ENCODE measurements at places on chromosomes 1 and 21.
A peak's percentile ranks its signal among the peaks of the same experiment; 100 is the strongest.

GRCh38 chr1:99557546-99558202 lies 88.2 kb upstream of the PALMD start:
- peak; percentile 46 for DNase-seq

GRCh38 chr1:184691719-184692324 lies 62.8 kb downstream of the EDEM3 start:
- no peak for DNase-seq

GRCh38 chr1:6483017-6483760 lies 8.3 kb downstream of the PLEKHG5 start:
- DNase-seq = no peak

DNA sequence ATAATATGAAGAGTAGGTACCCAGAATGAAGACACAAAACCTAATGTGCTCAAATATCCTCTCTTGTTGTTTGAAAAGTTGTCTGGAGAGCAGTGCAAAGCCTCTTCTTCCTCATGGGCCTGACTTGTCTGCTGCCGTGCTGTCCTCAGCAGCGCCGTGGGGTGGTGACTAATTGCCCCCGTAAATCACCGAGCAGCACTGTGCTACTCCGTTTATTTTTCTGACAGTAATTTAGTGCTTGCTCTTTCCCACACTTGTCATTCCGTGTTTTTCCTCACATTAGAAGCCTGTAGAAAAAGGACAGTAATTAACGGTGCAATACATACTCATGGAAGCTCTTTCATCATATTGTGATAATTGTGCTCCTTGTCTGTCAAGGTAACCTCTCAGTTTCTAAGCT lies 114.8 kb upstream of the BARHL2 start:
- DNase-seq = no peak

DNA sequence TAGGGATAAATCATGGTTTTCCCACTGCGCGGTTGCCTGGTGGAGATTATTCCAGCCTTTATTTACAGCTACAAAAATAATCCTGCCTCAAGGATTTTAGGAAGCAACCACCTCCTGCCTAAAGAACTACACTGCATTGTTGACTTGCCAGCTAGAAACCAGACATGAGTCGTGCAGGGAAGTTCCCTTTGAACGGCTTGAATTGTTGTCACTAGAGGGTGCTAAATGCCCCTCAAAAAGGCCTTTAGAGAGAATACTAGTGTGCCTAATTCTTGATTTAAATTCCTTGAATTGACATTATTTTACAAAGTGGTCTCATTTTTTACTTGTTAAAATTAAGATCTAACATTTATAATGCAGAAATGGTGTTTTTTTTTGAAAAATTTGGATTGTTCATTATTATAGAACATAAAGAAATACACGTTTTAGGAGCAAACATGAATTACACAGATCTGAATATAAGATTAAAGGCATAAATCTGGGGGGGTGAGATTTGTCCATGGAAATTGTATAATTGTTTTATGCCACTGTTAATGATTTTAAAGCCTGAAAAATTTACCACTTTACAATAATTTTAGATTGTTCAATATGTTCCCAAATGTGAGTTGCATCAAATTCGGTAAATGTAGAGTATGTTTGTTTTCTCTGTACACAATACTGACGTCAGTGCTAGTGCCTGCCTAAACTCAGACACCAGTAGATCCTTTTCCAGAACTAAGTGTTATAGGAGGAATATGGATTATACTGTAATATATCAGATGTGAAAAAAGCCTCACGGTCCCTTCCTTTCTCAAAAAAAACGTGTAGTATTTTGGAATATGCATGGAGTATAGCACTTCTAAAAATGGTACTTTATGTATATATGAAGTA lies 7.6 kb upstream of the ERG start:
- DNase-seq = no peak

GRCh38 chr1:87291107-87291506 lies 37.6 kb upstream of the LMO4 start:
- no peak for DNase-seq

- no peak for DNase-seq
Measured at GRCh38 chr21:43188592-43189210, 19.9 kb downstream of the CRYAA start.

DNA sequence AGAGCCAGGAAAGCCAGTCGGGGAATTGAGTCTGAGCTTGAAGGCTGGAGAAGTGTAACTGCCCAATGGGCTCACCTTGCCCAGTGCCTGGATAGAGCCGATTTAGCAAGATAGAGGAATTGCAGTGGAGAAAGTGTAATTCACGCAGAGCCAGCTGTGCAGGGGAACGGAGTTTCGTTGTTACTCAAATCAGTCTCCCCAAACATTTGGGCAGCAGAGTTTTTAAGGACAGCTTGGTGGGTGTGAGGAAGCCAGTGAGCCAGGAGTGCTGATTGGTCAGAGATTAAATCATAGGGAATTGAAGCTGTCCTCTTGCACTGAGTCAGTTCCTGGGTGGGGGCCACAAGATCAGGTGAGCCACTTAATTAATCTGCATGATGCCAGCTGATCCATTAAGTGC lies 28.4 kb upstream of the NLRP3 start:
- DNase-seq = no peak

DNA sequence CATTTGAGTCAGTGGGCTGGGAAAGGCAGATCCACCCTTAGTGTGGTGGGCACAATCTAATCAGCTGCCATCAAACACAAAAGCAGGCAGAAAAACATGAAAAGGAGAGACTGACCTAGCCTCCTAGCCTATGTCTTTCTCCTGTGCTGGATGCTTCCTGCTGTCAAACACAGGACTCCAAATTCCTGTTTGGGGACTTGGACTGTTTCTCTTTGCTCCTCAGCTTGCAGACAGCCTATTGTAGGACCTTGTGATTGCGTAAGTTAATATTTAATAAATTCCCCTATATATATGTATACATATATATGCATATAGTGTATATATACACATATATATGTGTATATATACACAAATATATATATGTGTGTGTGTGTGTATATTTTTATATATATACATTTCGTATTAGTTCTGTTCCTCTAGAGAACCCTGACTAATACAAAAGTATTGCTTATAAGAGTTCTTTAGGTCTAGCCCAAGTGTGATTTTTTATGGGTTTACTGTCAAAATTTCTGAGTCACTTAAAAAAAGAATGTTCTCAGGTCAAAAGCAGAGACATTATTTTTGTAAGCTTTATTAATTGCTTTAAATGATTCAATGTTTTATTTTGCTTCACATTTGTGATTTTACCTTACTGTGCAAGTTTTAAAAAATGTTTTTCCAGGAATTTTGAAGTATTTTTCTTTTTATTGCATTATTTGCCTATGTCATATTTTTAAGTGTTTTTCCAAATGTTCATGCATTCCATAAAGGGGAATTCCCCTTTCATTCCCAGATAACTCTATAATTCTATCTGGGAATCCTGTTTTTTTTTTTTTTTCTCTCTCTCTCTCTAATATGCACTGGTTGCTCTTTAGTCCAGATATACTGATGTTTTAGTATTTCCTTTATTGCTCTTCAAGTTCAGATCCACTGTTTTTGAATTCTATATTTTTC lies 92.1 kb upstream of the ADAMTS5 start:
- no peak for DNase-seq

GRCh38 chr1:64963466-64963865 lies 2.9 kb downstream of the JAK1 start:
- no peak for DNase-seq

DNA sequence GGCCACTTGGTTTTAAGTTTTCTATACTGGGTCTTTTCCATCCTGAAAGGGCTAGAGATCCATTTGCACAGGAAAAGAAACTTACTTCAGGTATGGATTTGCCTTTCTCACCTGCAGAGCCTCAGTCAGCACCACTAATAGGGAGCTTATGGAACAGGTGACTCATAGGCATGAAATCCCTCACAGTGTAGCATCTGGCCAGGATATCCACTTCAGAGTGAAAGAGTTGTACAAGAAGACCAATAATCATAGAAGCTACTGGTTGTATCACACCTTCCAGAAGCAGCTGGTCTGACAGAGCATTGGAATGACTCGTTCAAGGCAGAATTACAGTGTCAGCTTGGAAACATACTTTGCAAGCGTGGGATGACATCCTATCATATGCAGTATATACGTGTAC lies 26.3 kb upstream of the SYT14 start:
- peak; percentile 69 for DNase-seq

DNA sequence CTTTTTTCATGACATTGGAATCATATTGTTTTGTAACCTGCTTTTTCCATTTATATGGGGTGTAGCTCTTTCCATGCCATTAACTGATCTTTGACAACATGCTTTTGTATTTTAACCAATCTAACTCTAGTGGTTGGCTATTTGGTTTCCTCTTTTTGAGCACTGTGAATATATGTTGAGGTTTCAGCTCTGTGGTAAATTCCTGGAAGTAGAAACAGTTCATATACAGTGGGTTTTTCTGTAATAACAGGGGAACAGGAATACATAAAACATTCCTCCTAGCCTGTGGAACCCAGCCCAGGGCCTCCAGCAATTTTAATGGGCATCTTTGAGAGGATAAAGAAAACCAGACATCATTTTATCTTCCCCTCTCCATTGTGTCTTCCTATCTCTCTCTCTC lies 17.4 kb downstream of the AZIN2 start:
- DNase-seq = no peak

DNA sequence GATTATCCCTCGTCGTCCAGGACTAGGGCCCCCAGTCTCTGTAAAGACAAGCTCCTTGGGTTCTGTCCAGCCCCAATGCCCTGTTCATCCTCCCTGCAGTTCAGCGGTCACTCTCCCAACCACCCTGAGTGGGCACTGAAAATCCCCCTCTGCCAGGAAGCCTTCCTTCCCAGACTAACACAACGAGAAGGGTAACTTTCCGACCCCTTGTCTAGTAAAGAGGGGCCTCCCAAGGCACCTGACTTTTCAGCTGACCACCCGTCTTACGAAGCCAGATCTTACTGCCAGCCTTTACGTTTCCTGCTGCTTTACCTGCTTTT lies 13.4 kb downstream of the TMEM9 start:
- DNase-seq = no peak

DNA sequence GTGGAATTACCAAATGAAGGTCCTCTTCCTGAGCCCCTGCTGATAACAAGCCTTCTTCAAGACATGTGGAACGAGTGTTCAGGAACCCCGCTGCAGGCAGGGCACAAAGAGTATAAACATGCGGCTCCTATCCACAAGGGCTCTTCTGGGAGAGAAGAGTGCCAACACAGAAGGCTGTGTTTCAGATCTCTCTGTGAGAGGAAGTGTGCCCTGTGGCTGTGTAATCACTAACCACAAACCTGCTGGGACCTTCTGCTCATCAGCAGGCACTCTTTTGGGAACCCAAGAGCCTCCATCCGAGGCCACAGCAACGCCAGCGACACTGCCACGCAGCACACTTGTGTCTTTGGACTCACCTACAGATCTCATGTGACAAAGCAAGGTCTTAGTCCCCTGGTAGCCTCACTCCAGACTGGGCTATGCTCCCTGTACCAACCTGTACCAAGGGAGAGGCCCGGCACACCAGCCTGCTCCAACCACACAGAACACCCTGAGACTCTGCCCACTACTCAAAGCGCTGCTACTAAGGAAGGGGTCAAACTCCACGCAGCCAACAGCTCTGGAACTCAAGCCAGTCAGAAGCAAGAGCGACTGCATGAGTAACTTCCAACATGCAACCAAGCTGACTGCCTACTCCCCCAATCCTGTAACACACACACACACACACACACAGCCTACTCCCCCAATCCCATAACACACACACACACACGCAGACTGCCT lies 7.8 kb downstream of the PTTG1IP start:
- no peak for DNase-seq

DNA sequence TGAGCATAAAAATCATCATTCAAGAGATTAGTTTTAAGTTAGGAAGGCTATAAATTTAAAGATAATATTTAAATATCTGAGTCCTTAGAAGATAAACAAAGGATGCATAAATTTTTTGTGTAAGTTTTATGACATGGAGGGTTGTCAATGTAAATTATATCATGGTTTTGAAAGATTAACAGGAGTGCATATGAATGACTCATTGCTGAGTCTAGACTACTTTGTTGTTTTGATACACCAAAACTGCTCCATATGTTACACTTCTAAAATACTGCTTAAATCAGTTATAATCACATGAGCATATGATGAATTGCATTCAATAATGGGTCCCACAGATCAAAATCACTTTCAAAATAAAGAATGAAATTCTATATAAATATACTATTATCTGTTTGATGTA lies 312.5 kb downstream of the KCNT2 start:
- DNase-seq = no peak

DNA sequence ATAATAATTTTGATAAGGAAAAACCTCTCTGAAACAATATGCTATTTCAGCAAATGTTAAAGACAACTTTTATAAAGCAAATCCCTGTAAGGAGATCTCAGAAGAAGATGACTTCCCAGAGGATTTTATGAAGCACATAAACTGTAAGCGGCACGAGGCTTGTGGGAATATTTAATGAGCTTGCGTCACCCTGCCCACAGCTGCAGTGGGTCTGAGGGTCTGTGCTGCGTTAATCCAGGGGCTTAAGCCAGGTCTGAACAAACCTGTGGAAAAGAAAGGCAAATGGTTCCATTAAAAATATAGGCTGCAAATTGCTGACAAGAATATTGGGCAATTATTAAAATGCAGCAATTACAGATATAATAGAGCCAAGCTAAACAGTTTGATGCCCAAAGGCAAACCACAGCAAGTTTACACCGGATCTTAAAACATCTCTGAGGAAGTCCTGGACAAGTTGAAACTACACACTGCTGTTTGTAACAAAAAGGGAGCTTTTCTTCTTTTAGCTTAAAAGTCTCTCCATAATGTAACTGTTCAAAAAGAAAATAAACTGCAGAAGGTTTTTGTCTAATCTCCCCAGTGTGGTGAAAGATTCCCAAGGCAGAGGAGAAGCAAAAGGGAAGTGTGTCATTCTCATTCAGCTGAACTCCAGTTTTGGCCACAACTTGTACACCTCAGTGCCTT lies 21.8 kb downstream of the TGFBR3 start:
- peak; percentile 26 for DNase-seq

DNA sequence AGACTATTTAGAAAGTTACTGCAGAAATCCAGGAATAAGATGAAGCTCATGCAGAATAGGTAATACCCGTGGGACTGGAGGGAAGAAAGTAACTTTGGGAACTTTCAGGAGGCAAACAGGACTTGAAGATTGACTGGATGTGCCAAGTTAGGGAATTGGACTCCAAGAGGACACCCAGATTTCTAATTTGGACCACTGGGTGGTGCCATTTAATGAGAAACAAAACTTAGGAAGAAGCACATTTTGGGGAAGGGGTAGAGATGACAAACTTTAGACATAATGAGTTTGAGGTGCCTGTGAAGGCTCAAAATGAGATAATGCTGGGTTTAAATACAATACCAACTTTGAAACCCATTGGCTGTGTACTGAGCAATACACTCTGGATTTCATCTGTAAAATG lies 3.3 kb upstream of the B4GALT3 start:
- no peak for DNase-seq

DNA sequence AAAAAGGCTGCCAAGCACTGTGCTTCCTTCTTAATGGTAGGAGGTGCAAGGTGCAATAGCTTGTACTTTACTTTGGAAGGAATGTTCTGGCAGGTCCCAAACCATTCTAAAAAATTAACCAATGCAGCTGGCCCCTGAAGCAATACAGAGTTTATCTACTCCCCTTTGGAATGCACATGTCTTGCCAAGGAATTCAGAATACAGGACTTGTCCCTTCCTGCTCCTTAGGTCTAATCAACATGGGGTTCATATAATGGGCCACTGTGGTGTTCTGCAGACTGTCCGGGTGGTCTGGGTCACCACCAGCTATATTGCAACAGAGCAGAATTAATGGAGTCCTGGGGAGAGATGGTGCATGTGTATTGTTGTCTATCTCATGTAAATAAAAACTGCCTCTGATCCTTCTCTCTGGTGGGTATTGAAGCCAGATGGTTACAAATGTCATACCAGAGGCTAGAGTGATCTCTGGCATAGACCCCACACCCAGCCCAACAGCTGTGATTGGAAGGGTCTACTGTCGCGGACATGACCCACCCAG lies 112.8 kb downstream of the RIPK4 start:
- DNase-seq = no peak

- no peak for DNase-seq
Measured at GRCh38 chr1:176315519-176316220, 108.6 kb upstream of the COP1 start.
